ENCODE measurements at places on chromosomes 2 and 18.

DNA sequence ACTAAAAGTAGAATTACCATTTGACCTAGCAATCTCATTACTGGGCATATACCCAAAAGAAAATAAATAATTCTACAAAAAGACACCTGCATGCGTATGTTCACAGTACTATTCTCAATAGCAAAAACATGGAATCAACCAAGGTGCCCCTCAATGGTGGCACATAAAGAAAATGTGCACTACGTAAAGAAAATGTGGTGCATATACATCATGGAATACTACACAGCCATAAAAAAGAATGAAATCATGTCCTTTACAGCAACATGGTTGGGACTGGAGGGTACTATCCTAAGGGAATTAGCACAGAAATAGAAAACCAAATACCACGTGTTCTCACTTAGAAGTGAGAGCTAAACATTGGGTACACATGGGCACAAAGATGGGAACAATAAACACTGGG is 250.7 kb upstream of the TNP1 start:
- no peak for DNase-seq

- no peak for DNase-seq
Measured at GRCh38 chr2:232235716-232236115, 142.8 kb upstream of the ALPP start.

DNA sequence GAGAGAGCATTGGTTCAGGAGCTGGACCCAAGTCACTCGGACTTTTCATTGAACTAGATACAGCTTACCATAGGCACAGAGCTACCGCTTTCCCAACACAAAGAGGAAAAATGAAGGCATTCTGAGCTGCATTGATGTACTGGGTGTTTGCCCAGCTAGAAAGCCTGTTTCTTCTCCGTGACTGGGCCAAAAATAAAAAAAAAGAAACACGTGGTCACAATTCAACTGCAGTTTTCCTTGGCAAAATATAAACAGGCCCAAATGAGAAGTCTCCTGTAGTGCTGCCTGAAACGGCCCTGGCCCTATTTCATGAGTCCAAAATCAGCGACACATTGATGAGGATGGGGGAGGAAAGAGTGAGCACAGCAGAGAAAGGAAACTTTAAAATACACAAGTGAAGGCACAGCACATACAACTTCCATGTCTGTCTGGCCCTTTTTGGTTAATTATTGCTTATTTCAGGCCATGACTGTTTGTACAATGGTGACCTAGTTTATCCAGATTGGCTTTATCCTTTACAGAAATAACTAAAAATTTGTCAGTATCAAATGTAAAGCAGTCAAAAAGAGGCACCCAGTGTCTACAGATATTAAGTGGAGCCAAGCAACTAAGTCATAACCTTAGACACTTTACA is 179.7 kb downstream of the ICOS start:
- DNase-seq, result no peak

DNA sequence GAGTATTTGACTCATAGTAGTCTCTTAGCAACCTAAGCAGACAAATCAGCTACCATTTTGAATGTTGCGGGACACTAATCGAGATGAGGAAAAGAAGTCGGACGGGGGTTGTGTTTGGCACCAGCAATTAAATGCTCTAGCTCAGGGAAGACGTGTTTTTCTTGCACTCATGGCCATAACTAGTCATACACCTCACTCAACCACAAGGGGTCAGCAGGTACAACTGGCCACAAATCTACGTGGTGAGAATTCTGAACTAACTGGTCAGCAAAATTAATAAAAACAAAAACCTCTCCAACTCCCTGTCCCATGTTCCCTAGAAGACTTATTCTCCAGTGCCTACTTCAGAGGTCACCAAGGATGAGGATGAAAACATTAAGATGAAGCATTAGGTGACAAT is 1467.8 kb downstream of the DPP10 start:
- no peak for DNase-seq

DNA sequence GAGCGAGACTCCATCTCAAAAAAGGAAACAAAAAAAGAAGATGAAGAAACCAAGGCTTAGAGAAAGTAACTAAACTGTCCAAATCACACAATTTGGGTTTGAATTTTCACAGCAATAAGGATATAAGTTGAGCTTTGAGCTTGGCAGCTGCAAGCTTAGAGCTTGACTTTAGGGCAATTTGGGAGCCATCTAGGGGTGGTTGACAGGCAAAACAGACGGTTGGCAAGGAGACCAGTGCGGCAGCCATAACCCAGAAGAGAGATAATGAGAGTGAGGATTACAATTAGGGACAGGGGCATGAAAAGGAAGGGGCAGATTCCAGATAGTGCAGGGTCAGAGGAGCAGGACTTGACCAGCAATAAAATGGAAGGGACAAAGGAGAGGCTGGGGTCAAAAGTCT is 382.2 kb upstream of the HNRNPA3 start:
- DNase-seq, result no peak

GRCh38 chr2:199804831-199805230 is 46.2 kb downstream of the FTCDNL1 start:
- no peak for DNase-seq

GRCh38 chr2:39975476-39976020 is 196.5 kb upstream of the THUMPD2 start:
- DNase-seq, result no peak

GRCh38 chr2:12442476-12442847 is 274.3 kb upstream of the TRIB2 start:
- DNase-seq, result no peak

GRCh38 chr2:14951569-14952285 is 319.2 kb downstream of the LRATD1 start:
- no peak for DNase-seq

DNA sequence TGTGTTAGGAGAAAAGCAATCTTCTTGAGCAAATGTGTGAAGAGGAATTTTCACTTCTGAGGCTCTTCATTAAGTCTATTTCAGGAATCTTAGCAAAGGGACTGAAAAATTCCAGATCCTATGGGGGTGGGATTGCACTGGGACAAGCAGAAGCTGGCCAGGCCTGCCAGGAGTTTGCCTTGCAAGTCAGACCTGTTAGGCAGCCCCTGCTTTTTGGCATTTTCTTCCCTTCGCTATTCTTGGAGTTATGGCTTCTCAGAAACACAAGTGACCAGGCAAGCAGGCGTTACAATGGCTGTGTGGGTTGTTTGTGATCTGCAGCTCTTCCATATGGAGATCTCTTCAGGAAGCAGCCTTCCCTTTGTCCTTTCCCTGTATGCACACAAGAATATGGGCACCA is 8.0 kb upstream of the CCDC85A start:
- DNase-seq, result no peak

GRCh38 chr2:232058063-232058877 is 96.8 kb downstream of the DIS3L2 start:
- no peak for DNase-seq

DNA sequence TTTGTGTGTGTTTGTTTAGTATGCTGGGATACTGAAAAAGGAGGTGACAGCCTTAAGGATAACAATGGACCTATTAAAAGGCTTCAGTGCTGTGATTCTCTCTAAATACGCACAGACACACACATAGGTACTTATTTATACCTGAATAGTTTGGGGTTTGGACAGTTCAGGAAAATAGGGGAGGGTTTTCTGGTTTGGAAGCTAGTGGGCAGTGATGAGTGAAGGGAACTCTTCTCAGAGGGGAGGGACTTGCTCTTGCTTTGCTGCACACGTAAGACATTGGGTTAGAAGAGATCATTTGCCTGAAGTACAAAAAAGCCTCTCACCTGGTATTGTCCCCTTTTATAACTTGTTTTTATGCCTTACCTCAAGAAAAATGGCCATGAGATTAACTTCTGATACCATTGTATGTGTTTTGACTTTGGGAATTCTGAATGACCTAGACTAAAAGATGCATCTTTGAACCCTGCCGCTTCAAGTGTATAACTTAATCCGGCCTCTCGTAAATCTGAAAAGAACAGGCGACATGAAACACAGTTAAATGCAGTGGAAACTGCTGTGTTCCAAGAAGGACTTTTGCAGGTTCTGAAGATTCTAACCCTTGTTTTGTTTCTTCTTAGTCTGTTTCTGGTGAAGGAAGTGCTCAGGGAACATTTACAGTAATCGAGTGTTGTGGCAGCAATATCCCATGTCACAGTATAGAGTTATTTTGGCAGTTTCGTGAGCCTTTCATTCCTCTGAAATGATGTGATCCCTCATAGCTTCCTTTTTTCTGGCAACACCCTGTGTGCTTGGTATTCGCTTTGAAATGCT is 2.5 kb downstream of the CRIM1 start:
- DNase-seq, result no peak

DNA sequence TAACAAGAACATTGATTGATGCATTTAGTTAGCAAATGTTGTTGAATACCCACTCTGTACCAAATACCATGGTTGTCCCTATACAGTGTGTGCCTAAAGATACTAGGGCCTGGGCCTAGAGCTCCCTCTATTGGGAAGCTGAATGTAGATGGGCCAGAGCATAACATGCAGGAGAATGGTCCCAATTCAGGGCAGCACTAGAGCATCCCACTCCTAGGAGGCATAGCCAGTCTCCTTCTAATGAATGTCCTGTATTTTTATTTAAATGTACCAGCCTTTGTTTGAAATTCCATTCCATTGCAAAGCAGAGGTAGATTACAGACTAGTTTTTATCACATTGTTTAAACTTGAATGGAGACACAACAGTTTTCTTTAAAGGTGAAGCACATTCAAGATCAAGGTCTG is 90.6 kb downstream of the FEZ2 start:
- no peak for DNase-seq

- no peak for DNase-seq
Measured at GRCh38 chr2:4973973-4974372, 718.2 kb upstream of the SOX11 start.

DNA sequence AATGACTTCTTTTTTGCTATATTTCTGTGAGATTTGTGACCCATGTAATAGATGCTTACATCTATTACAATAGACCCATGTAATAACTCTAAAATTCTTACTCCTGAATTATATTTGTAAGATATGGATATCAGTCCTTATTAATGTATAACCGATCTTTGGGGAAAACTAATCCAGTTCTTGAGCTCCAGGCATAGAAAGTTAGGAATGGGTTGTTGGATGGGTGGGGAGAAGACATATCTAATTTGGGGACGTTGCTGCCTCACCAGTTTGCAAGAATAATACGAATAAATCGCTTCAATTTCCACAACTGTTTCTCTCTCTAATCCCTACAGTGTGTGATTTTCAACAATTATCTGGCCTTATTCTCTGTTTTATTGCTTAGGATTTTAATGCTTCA is 13.5 kb downstream of the CAVIN2 start:
- DNase-seq, result no peak

- no peak for DNase-seq
Measured at GRCh38 chr18:57930476-57930875, 113.5 kb upstream of the NEDD4L start.

- no peak for DNase-seq
Measured at GRCh38 chr2:175755656-175756386, 246.2 kb downstream of the LNPK start.

- no peak for DNase-seq
Measured at GRCh38 chr2:64742678-64743077, 89.0 kb upstream of the SERTAD2 start.

DNA sequence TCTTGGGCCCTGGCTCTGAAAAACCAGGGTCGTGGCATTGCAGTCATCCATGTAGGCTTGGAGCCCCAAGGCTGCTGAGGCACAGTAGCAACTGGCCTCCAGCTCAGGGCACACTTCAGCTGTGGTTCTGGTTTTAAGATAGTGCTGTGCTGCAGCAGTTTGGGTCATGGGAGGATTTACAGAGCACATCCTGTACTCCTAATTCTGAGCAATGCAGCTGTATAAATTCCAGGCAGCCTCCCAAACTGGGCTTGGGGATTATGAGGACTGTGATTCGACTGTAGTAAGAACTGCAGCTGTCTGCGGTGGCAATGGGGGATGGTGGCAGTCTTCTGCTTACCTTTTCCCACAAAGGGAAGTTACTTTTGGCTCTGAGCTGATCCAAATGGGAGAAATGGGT is 536.3 kb upstream of the GCFC2 start:
- DNase-seq, result no peak

DNA sequence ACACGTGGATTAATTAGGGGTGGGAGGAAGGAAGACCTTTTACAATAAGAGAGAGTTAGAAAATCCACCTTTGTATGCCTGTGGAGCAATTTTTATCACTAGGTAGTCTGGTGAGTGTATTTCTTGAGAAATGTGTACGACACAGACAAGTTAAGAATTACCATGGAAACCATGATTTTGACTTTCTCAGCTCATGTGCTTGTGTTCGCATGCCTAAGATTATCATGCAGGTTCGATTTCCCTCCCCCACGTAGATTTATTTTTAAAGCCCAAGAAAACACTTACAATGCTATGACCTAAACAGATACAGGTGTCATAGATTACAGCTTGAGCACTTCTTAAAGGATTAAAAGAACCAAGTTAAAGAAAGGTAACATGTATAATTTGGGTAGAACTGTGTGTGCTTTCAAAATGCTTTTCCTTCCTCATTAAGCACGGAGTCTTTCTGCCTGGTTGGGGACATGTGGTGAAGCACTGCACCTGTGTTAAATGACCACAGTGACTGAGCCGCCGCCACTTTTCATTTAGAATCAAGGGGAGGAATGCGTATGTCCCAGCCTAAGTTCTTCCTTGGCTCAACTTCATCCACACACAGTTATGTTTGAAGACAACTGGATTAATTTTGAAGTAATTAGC is 16.6 kb downstream of the SERTAD2 start:
- DNase-seq, result no peak

- DNase-seq, result no peak
Measured at GRCh38 chr2:139378373-139378772, 598.2 kb upstream of the NXPH2 start.

GRCh38 chr18:63758615-63759240 is 16.5 kb upstream of the SERPINB7 start:
- no peak for DNase-seq

DNA sequence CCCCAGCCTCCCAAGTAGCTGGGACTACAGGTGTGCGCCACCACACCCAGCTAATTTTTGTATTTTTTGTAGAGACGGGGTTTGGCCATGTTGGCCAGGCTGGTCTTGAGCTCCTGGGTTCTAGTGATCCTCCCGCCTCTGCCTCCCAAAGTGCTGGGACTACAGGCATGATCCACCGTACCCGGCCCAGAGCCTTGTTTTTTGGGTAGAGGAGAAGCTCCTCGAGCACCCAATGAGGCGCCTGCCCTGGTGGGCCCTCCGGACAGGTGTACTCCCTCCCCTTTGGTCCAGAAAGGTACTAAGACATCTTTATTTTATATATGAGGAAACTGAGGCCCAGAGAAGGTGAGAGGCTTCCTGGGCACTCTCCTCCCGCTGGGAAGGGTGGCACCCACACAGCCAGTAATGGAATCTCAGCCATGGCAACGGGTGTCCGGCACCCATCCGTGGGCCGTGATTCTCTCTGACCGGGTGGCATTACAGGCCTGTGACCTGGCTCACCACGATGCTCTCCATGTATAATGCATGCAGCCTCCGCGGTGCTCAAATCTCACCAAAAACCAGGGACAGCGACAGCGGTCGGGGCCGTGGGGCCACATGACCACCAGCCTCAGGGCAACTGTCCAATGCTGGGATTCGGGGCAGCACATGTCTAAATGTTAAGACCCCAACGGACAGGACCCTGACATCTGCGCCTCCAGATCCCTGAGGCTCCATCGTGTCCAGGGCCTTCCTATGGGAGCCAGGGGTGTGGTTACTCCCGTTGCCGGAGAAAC is 16.8 kb upstream of the KLHL30 start:
- no peak for DNase-seq
